ENCODE measurements at places on chromosomes 3 and 15.

DNA sequence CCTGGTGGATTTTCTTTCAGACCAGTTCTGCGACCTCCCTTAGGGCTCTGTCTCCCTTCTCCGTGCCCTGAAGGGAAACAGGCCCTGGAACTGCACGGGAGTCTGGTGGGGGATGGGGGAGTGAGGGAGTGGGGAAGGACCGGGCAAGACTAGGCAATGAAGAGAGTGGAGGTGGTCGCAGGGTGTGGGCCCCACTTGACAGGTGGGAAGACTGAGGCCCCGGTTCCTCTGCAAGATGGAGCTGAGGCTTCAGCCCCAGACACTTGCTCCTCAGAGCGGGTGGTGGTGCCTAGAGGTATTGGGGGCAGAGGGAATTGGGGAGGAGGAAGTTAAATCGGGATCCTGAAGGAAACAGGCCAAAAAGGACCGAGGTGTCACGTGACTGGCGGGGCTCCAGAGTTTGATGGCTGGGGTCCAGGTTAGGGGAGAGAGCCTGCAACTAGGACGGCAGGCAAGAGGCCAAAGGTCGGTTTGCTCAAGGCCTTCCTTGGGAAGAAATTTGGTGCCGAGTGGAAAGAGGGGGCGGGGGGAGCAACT is 597 bp upstream of the CAMK1 start:
- no peak for DNase-seq

GRCh38 chr15:58049520-58050227 is 15.8 kb downstream of the ALDH1A2 start:
- no peak for DNase-seq

GRCh38 chr3:71484047-71484446 is 99.5 kb downstream of the FOXP1 start:
- no peak for DNase-seq

DNA sequence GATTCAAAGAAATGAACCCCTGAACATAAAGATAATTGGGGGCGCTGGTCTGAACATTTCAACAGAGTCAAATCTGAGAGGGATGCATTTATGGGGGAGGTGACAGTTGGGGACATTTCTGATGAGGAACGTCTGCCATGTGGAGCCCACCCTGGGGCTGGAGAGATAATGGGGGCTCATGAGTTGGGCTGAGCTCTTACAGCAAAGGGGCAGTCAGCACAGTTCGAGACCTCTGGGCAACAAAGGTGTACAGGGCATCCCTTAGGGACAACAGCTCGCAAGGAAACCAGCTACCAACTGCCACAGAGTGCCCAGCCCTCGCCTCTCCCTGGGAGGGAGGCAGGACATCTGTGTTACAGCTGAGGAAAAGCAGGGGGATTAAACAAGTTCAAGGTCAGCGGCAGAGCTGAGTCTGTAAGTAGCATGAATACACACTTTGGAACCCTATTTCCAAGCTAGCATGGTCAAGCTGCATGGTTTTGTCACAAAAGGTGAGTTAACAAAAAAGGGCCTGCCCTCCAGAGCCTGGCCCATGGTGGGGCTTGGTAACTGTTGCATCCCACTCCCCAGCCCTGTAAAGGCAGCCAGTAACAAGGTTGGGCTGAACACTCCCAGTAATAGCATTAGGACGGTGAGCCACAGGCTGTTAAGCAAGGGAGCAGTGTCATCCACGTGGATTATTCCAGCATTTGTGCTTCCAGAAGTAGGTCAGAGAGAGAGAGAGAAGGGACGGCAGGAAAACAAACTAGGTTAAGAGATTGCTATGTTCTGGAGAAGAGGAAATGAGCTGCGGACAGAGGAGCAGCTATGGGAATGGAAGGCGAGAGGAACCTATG is 4.3 kb downstream of the GNB5 start:
- DNase-seq: no peak
